IPS DF 19.7 (cell line): ENCODE measurements at places on chromosomes 5 and 9.

- DNase-seq, result no peak
Measured at GRCh38 chr5:159877016-159877415, 39.3 kb upstream of the ADRA1B start.

- no peak for DNase-seq
Measured at GRCh38 chr5:69105996-69106906, 12.4 kb downstream of the SLC30A5 start.

DNA sequence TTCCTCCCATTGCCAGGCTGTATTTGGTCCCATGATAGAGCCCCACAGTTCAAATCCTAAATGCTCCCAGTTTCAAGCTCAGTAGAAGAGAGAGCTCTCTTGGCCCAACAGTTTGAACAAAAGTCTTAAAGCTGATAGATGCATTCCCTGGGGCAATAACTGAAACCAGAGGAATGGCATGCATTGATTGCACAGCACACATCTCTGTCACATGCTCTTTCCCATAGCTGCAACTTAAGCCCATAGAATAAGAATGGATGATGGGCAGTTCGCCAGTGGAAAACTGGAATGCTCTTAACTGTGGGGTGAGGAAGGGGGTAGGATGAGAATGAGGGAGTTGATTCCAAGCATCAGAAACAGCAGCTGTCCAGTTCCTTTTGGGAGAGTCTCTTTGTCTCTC, 1942.4 kb upstream of the WWC1 start:
- no peak for DNase-seq

DNA sequence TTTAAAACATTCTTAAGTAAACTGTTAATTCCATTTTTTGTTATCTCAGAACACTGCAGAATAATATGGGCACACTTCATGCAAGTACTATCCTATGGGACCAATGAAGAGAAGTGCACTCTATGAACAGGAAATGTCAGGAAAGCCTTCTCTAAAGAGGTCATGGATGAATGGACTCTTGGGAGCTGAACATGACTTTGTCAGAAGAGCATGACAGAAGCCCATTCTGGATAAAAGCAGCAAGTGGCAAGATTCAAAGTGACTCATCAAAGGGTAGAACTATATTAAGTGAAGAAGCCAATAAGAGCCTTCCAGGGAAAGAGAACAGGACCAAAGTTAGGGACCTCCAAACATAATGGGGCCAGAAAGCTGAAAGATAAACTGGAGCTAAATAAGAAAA, 94.0 kb downstream of the RAPGEF6 start:
- DNase-seq, result no peak

DNA sequence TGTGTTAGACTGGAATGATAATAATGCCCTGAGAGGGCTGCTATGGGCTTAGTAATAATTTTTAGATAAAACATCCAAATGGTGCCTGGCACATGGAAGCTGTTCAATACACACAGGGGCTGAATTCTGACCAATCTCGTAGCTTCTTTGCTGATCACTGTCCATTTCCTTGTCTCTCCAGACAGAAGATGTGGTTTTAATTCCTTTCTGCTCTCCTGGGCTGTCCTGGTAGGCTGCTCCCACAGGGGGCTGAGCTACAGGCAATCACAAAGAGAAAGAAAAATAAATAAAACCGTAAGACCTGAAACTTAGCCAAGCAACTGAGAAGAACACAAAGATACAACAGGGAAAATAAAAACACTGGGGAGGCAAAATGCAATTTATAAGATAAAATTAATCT, 136.5 kb downstream of the CDK5RAP2 start:
- no peak for DNase-seq

DNA sequence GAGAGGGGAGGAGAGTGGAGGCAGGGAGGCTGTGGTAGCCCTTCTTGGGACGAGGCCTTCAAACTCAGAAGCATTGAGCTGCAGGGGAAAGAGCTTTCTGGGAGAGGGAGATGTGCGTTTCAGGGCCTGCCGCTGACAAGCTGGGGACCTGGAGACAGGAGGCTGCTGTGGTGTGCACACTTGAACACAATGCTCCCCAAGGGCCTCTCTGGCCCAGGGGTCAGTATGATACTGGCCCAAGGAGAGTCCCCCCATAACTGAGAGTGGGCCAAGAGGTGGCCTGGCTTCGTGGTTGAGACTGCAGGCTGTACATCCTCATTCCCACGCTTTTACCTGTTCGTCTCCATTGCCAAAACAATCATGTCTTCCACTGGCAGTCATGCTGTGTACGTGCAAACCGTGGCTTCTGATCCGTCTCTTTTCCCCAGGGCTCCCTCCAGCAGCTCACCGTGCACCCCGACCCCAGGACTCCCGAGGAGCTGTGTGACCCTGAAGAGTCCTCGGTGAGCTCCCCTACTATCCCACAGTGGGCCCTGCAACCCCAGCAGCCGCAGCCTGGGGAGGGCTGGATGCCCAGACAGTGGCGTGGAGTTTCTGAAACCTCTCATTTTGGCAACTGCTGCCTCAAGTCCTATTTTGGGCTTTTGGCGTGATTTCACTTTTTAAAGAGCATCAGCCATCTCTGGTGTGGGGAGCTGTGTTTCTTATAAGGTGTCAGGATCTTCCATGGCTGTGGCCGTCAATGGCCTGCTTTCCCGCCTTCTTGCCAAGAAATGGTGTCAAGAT, 43.4 kb downstream of the COL15A1 start:
- no peak for DNase-seq

DNA sequence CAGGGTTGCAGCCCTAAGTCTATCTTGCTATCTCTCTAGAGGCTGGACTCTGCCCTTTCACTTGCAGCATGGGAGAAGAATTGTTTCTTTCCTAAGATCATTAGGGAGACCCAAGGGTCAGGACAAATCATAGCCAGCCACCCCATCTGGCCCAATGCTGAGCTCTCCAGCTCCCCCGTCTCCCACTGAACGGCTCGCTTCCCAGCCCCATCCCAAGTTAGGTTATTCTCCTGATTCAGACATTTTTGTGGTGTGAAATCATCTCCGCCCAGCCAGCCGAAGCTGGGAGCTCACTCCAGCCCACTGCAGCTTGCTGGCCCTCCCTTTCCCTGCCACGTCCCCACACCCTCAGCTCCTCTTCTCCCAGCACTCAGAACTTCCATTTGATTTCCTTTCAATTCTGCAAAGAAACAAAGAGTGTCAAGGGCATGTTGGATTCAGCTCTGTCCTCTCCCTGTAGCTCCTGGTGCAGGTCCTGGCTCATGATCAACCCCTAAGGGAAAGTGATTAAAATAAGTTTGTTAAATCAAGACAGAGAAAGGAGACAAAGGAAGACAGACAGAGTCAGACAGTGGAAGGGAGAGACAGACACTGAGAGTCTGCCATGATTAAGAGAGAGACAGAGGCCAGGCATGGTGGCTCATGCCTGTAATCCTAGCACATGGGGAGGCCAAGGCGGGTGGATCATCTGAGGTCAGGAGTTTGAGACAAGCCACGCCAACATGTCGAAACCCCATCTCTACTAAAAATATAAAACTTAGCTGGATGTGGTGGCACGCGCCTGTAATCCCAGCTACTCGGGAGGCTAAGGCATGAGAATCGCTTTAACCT, 12.6 kb upstream of the SPARC start:
- DNase-seq, result no peak

DNA sequence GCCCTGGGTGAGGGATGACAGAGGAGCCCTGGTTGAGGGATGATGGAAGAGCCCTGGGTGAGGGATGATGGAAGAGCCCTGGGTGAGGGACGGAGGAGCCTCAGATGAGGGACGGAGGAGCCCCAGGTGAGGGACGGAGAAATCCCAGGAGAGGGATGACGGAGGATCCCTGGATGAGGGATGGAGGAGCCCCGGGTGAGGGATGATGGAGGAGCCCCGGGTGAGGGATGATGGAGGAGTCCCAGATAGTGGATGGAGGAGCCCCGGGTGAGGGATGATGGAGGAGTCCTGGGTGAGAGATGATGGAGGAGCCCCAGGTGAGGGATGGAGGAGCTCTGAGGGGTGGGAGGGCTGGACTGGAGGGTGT, 10.9 kb downstream of the PHF2 start:
- no peak for DNase-seq

DNA sequence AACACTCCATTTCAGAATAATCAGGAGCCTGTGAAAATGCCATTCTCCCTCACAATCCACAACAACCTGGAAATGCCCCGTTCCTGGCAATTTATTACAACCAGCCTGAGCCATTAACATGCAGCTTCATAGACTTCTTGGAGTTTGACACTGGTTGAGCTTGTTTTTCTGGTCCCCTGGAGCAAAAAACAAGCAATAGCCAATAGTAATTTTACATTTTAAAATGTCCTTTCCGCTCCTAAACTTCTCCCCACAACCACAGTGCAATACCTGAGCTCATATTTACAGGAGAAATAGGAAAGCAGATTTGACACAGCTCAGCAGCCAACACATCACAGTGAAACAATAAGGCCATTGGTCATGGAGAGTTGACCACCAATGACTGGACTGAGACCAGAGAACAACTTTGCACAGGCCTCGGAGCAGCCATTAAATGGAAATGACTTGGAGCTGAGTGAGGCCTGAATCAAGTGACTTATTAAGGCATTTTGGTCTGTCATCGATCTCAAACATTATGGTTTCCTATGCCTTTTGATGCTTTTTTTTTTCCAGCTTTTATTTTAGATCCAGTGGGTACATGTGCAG, 73.0 kb downstream of the ENC1 start:
- no peak for DNase-seq

GRCh38 chr9:98887918-98888510, 55.7 kb upstream of the COL15A1 start:
- DNase-seq, result no peak

GRCh38 chr9:137313326-137313936, 11.4 kb upstream of the NRARP start:
- no peak for DNase-seq

DNA sequence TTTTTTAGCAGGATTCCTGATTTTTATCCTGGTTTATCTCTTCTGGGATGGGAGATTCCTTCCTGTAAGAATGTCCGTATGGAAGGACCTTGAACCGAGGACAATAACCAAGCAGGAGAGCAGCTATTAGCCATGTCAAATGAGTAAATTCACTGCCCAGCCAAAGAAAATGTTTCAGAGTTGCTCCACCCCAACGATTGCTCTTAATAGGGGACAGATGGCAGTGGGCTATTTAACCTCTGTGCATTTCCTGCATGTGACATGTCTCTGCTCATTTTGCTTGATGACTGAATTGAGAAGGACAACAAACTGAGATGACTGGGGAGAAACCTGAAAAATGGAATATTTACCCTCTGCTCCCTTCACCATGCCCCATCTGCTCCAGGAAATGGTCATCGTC, 479.9 kb upstream of the ZNF462 start:
- no peak for DNase-seq

GRCh38 chr9:123508048-123508447, 152.1 kb downstream of the CRB2 start:
- no peak for DNase-seq

- no peak for DNase-seq
Measured at GRCh38 chr5:147223948-147224791, 10.7 kb upstream of the STK32A start.

GRCh38 chr9:133558191-133559126, 24.0 kb downstream of the ADAMTSL2 start:
- no peak for DNase-seq

DNA sequence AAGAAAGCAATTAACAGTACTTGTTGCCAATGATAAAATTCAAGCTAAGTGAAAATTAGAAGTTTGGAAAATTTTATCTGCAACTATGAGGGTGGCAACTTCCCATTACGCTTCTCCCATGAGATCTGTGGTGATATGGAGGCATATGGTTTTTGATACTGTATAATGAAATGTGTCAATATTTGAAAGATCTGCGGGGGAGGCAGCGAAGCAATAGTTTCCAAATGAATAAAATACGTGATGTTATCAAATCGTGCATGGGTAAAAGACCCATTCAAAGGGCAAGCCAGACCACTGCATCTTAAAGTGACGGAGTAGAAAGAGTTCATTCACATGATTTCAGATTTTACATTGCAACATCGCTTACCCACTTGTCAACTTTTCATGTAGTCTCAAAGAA, 20.9 kb upstream of the BOD1 start:
- no peak for DNase-seq

DNA sequence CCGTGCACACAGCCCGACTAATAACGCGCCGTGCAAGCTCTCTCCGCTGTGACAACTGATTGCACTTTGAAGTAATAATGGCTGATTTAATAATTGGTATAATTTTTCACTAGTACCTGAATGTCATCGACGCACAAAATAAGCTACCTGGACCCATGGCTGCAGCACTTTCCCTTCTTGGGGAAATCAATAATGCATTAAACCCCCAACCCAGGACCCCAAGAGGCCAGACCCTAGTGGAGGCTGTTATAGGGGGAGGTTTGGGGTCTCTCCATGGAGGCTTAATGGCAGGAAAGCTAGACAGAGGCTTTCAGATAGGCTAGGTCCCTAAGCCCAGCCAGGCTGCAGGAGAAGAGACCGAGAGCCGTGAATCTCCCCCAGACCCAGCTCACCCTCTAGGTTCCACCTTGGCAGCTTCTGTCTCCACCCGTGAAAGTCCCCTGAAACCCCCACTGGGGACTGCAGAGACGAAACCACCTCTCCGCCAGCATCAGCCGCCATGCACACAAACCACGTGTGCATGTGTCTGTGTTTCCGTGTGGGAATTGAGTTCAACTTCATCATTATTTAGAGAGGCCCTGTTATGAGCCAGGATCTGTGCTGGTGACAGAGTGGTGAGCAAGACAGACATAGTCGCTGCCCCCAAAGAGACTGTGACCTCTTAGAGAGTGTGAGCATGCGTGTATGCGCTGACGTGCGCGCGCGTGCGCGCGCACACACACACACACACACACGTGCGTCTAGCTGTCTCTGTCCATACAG, 168.6 kb upstream of the MVB12B start:
- DNase-seq, result no peak

DNA sequence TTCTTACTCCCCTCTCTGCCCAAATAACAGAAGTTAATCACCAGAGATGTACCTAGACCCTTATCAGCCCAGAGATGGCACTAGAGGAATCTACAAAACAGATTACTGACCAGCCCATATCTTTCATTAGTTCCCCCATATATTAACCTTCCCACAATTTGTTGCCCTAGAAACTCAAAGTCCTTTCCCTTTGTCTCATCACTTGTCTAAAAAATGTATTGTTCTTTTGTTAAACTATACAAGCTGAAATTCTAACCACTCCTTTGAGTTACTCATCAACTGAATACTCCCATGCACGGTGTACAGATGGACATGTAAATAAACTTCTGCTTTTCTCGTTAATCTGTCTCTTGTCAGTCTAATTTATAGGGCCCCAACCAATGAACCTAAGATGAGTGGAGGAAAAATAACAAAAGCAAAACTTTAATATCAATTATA, 130.9 kb downstream of the CCDC192 start:
- no peak for DNase-seq

GRCh38 chr5:515273-515836, 8.9 kb downstream of the SLC9A3 start:
- no peak for DNase-seq

DNA sequence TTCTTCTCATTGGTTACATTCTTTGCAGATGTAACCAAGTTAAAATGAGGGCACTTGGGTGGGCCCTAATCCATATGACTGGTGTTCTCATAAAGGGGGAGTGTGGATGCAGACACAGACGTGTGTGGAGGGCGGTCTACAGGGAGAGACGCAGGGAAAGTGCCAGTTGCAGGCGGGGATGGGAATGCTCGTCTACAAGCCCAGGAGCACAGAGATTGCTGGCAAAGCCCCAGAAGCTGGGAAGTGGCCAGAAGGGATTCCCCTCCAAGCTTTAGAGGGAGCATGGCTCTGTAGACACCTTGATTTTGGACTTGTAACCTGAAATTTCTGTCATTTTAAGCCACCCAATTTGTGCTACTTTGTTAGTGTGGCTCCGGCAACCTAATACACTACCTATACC, 96.8 kb upstream of the CTSL start:
- DNase-seq, result no peak
